ENCODE measurements at places on chromosomes 5 and 9. TPM values are rescaled to one million over a fixed set of nuclear protein-coding genes. Genes with fewer than 3 reads are reported as not detected.

The MSX2 gene
- 2.0 TPM for total RNA-seq

The TMEM141 gene
- 95.4 TPM for total RNA-seq

The SH3PXD2B gene
- 25.1 TPM for total RNA-seq

The ROR2 gene
- 0.66 TPM for total RNA-seq

The ACTBL2 gene
- total RNA-seq: 0.50 TPM

The GBGT1 gene
- 0.35 TPM for total RNA-seq

The TICAM2 gene
- 3.6 TPM for total RNA-seq

The TMEM252 gene
- total RNA-seq: not detected

The C9orf153 gene
- not detected for total RNA-seq

The NNT gene
- total RNA-seq: 83.2 TPM

The PCDHGC5 gene
- 1.8 TPM for total RNA-seq

The GGTA1 gene
- total RNA-seq: not detected

Measured in mammary epithelial cell (primary cell).